Activated CD4-positive, alpha-beta T cell treated with anti-CD3 and anti-CD28 coated beads, Interleukin-2, amount 50 U/mL, for 24 hours (primary cell): ENCODE measurements at places on chromosomes 5 and 9.

DNA sequence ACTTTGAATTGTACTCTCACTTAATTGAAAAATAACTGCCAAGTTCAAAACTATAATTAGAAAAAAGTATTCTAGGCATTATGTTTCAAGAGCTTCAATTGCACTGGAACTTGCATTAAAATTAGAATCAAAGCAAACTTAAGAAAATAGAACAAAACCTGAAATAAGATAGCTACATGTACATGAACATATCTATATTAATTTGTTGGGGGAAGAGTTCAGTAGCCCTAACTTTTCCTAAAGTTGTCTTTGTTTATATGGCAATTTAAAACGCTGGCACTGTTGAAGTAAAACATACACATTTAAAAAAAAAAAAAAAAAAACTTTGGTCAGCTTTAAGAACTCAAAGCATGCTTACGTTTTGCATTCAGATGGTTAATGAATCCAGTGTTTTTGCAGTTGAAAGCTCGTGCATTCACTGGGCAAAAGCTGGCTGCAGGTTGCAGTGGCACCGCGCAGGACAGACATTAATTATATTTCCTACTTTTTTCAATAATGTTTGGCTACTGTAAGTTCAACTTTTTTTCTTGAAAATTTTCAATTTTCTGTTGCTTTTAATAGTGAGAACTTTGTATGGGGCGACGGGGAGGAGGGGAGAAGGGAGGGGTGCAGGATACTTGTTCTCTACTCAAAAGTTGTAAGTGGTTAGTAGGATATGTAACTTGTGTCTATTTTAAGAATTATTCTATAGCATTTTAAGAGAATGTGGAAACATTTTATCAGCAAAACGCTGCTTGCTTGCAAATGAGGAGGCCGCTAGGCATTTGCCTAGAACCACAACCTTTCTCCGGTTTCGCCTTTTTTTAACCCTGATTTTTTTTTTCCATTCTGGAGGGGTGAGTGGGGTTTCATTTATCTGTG is 3.9 kb downstream of the NR2F1 start:
- no peak for DNase-seq

DNA sequence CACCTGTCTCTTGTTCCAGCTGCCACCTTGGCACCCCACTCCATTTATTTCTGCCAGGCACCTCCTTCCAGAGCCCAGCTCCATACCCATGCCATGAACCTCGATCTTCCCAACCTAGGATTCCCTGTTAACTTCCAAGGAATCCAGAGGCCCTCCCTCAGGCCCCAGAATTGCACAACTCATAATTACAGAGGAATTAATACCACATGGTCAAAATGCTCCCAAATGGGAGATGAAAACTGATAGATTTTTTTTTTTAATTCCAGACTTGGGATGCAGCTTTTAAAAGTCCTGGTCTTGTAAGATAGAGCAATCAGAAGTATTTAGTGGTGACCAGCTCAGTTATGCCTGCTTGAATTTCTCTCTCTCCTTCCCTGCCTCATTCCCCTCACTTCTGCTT is 96.2 kb upstream of the CCDC112 start:
- DNase-seq, result no peak

- no peak for DNase-seq
Measured at GRCh38 chr5:143284002-143284401, 119.5 kb downstream of the NR3C1 start.

DNA sequence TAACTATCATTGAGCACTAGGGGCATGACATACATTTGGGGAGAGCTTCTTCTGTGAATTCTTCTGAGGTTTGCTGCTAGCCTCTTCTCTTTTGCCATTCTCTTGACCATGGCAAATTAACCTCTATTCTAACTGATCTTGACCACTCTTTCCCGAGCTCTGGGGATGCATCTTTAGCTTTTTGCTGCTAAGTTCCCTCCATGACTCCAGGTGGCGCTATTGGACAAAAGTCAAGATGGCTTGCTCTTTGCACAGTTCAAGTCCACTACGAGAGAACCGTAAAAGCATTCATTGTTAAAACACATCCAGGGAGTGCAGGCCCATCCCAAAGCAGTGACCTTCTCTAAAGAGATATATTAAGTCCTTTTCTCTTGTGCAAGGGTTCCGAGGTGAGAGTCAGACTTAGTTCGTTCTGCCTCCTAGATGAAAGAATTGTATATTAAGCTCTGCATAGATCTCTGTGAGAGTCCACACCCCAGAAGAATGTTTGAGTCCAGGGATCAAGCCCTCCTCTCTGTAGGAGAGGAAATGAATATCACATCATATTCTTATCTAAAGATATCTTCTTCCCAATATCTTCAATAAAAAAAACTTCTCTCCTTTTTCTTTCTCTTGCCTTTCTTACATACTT is 1152.9 kb upstream of the CDH6 start:
- no peak for DNase-seq

GRCh38 chr5:136174021-136174659 is 18.8 kb downstream of the SMIM32 start:
- DNase-seq, result no peak

GRCh38 chr9:96612966-96613589 is 6.6 kb downstream of the CDC14B start:
- no peak for DNase-seq

GRCh38 chr5:59620535-59621212 is 272.9 kb downstream of the PDE4D start:
- DNase-seq, result no peak

GRCh38 chr5:172634106-172634899 is 6.8 kb upstream of the NEURL1B start:
- no peak for DNase-seq

GRCh38 chr9:136831002-136831719 is 11.1 kb upstream of the AJM1 start:
- no peak for DNase-seq

DNA sequence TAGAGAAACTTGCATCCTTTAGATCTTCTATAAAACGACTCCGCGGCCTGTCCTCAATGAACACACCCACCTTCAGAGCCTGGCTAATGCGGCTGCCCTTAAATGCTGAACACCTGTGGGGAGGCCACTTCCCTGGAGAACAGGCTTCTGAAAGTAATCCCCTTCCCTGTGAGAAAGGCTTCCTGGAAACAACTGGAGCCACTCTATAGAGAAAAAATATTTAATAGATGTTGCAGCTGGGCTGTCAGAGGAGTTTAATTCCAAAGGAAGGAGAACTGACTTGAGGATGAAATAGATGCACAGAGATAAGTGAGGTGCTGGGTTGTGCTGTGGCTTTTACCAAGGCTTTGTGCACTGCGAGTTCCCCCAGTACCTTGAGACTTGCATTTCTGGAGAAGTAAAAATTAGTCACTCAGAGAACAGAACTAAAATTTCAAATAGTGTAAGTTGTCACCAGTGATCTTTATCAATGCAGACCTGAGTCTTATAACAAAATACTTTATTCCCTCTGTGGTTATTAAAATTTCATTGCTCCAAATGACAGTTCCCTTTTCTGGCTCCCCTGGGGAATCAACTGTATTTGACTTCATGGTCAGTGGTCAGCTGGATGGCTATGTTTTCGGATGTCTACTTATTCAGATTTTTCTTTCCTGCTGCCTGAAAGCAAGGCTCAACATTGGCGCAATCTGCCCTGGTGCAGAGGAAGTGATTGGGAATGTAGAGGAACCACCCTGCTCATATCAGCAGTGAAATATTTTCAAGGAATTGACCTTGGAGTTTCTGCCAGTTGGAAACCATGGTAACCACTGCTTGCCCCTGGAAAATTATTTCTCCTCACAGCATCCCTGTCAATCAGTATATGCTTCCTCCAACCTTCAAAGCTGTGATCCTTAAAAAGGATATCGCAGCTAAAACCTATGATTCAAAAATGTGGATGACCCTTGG is 238.8 kb downstream of the SMARCA2 start:
- DNase-seq, result no peak
